SJSA1 (cell line): ENCODE measurements at places on chromosomes 11 and 22.
A peak's percentile ranks its signal among the peaks of the same experiment; 100 is the strongest.

DNA sequence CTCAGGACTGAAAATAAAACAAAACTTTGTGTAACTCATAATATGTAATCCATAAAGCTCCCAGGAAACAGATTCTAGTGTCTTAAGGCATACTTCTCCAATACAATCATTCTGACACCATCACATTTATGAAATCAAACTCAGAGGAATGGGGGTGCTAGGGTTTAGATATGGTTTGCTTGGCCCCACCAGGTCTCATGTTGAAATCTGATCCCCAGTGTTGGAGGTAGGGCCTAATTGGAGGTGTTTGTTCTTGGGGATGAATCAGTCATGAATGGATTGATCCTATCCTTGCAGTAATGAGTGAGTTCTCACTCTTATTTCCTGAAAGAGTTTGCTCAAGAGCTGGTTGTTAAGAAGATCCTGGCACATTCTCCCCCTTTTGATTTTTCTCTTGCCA, 380.9 kb downstream of the ETS1 start:
- no peak for DNase-seq

GRCh38 chr22:22242488-22242887, 2.1 kb upstream of the VPREB1 start:
- DNase-seq: no peak

- no peak for DNase-seq
Observed at GRCh38 chr11:132981131-132981956, 551.0 kb downstream of the OPCML start.

- DNase-seq: no peak
Observed at GRCh38 chr11:44361813-44362212, 51.9 kb upstream of the ALX4 start.

DNA sequence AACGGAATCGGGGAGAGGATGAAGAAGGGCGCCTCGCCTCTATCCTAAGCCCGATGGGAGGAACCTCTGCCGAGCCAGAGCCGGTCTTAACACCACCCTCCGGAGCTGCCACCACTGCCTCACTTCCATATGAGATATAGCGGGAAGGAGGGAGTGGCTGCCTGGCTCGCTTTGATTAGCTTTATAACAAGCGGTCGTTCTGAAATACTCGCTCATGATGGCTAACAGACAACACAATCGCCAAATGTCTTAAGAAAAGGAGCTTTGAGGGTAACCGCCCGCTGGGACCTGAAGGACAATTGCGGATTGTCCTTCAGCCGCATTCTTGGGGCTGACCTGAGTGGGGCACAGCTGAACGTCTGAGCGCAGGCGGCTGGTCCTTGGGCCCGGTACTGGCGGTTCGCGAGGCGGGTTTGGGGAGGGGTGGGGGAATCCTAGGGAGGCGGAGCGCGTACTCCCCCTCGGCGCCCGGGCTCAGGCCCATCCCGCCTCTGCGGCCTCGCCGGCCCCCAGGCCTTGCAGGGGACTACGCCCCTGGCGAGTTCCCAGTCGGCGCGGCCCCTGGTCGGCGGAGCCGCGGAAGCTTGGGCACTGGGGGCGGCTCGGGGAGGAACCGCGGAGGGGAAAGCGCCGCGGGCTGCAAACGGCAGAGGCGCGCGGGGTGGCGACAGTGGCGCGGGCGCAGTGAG, at the start of gene PLAAT5:
PLAAT5 (minus strand) TSS at position 617 of the 689 bp plus-strand sequence; CDS start at position 484, 133 bp downstream.
- no peak for DNase-seq

DNA sequence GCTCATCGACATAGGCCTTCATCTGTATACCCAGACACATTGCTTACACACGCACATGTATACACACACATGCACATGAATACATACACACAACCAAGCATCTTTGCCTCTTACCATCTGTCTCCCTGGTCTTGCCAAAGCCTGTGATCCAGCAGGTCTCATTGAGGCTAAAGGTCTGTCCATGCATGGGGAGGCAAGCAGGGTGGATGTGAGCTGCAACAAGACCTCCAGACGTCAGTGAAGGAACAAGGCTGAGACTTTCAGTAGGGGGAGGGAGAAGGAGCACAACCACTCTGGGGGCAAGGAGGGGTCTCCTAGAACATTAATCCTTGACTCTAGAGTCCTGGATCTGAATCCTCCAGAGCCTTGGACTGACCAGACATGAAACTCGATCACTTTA, 23.7 kb downstream of the TMPRSS13 start:
- no peak for DNase-seq

DNA sequence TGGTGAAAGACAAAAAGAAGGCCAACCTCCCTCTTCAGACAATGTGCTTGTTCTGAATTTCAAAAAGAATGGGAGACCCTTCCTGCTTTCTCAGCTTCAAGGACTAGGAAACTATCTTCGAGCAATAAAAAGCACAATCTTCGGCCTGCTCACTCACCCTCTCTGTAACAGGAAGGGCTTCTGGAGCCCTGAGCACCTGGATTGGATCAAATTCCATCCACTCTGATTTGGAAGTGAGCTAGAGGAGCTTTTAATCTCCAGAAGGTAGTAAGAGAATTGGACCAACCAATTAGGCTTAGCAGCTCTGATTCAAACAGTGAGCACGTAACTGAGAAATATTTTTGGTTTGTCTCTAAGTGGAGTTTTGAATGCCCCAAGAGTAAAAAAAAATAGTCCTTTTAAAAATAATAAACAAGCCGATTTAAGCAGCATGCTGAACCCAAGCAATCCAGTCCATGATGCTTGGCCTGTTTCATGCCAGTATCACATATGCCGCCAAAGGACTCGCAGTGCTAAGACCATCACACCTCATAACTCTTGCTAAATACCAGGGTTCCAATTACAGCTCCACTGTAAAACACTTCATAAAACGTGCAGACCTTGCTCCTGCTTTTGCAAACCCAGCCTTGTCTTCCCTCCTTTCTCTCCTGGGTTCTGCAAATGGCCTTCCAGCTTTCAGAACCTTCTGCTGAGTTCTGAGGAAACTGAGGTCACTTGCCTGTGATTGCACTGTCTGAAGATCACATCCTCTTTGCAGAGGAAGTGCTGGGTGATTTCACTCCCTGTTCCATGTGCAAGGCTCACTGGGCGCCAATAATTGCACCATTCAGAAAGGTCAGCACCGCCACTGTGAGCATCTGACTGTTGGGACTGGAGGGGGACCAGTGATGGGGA, 74.4 kb downstream of the SLC1A2 start:
- no peak for DNase-seq

DNA sequence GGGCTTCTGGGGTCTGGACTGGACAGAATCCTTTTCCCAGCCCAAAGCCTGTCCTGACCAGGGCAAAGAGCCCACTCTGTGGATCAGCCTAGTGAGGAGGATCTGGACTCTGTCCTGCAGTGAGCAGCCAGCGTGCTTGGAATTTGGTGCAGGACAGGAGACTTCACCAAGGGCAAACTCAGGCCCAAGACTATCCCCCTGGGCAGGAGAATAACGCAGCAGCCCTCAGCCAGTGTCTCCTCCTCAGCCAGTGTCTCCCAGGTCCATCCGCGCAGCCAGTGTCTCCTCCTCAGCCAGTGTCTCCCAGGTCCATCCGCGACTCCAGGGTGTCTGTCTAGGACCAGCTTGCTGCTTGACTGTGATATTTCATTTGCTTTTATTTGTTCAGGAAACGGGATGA, 1334.0 kb downstream of the TBC1D22A start:
- DNase-seq: no peak

GRCh38 chr22:20497426-20497825, 1.8 kb upstream of the KLHL22 start:
- no peak for DNase-seq

- DNase-seq: no peak
Observed at GRCh38 chr22:46696614-46697013, 41.4 kb downstream of the CERK start.

DNA sequence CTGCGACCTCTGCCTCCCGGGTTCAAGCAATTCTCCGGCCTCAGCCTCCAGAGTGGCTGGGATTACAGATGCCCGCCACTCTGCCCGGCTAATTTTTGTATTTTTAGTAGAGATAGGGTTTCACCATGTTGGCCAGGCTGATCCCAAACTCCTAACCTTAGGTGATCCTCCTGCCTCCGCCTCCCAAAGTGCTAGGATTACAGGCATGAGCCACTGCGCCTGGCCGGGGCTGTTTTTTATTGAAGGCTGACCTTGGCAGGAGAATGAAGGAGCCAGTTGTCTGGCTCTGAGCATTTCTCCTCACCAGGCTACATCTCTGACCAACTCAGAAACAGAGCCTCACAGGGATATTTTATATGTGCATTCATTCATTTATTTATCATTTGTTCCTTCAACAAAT, 2.3 kb downstream of the KIAA1671 start:
- DNase-seq: no peak

GRCh38 chr11:63146581-63146980, 2.6 kb upstream of the SLC22A24 start:
- DNase-seq: no peak

DNA sequence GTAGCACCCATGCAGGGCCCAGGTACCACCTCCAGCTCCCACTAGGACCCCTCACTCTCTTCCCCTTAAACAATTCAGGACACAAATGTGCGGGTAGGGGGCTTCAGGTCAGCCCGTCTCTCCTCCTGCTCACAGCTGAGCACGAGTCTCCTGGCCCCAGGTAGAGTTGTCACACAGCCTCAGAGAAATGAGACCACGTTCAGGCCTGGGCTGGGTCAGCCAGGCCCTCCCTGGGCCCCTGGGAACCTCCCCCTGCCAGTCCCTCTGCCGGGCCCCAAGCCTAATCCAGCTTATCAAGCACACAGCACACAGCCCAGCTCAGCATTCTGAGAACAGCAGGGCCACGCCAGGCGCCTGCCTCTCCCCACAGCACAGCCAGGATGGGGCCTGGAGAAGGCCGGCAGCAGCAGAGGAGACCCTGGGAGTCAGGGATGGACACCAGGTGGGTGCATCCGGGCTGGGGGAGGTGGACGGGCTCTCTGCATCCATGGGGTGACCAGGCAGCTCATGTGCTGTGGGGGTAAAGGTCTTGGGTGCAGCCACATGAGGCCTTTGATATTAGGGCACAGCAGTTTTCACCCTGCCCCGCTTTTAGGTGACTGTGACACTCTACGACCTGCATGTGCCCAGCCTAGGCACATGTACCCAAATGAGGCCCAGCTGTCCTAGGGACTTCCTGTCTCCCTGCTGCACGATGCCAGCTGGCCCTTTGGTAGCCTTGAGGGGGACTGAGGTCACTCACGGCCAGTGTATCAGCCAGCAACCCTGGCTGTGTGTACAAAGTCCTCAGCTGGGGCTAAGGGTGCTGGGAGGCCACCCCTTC, 87.0 kb downstream of the MORC2 start:
- no peak for DNase-seq

DNA sequence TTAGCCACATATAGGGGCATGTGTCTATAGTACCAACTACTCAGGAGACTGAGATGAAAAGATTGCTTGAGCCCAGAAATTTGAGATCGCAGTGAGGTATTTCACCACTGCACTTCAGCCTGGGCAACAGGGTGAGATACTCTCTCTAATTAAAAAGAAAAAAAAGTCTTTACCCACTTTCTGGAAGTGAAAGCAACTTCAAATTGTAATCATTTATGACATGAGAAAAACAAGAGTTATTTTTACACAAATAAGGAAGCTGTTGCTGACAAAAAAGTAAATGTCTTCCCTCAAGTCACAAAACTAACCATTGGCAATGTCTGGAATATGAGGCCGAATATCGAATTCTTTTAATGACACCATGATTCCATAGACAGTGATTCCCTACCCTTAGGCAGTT, 71.4 kb downstream of the GLYATL1 start:
- no peak for DNase-seq

GRCh38 chr22:27684901-27685300, 116.7 kb downstream of the MN1 start:
- DNase-seq: no peak

- DNase-seq: peak; percentile 73
Observed at GRCh38 chr11:62105667-62106191, 18.1 kb upstream of the INCENP start.

GRCh38 chr11:19520681-19521080, 192.0 kb upstream of the NAV2 start:
- DNase-seq: no peak

DNA sequence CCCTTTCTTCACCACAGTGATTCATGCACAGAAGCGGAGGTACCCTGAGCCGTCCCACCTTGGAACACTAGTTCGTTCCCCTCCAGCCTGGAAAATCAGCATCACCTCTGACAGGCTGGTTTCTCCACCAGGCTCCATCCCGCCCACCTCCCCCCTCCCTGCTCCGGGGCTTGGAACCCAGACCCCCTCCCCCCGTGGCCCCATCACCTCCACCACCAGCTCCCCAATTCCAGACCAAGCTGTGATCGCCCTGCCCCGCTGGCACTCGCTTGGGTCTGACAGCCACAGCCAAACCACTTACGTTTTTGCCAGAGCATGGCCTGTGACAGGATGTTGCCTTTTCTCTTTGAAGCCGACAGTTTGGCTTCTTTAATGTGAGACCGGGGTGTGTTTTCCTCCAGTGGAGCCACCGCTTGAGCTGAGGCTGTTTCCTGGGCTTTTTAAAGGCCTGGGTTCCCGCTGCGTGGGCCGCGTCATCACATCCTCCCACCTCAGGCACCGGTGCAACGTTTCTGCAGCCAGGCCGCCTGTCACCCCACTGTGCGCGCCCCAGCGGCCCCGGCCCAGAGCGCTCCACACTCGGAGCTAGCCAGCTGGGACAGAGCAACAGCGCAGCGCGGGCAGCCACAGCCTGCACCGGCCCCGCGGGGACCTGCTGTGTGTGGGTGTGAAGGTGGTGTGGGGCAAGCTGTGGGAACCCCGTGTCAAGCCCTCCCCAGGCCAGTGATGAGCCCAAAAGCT, at the start of gene POU2AF1:
POU2AF1 (minus strand) TSS at position 415 of the 741 bp plus-strand sequence; CDS start at position 317, 98 bp downstream.
- DNase-seq: no peak

GRCh38 chr11:88332851-88333250, 4.7 kb downstream of the CTSC start:
- DNase-seq: no peak

DNA sequence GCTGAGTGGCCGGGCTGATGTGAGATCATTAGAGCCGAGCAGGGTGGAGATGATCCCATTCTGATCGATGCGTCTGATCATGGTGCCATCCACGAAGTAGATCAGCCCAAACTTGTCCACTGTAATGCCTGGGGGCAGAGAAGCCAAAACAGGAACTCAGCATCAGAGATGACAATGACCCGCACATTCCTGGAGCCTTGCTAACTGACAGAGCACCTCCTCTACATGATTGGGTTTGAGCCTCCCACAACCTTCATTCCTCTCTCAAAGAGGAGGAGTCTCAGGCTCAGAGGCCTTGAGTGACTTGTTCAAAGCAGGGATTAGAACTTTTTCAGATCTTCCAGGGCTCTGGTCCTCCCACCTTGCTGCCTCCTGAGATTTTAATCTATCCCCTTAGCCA, 133.7 kb upstream of the NARS2 start:
- DNase-seq: no peak

- no peak for DNase-seq
Observed at GRCh38 chr11:103650330-103650729, 386.1 kb upstream of the DDI1 start.
